ENCODE measurements at places on chromosomes 11 and 22.

DNA sequence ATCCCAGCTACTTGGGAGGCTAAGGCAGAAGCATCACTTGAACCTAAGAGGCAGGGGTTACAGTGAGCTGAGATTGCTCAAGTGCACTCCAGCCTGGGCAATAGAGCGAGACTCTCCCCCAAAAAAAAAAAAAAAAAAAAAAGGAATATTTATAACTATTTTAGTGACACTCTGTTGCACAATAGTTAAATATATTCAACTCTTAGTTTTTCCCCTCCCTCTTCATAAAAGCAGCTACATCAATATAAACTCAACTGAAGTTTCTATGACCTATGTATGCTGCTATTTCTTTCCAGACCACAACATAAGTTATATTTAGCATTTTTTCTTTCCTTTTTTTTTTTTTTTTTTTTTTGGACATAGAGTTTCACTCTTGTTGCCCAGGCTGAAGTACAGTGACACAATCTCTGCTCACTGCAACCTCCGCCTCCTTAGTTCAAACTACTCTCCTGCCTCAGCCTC lies 19.2 kb downstream of the CELF1 start:
- DNase-seq, result no peak

- DNase-seq, result no peak
Observed at GRCh38 chr22:32546496-32546895, 71.9 kb downstream of the FBXO7 start.

DNA sequence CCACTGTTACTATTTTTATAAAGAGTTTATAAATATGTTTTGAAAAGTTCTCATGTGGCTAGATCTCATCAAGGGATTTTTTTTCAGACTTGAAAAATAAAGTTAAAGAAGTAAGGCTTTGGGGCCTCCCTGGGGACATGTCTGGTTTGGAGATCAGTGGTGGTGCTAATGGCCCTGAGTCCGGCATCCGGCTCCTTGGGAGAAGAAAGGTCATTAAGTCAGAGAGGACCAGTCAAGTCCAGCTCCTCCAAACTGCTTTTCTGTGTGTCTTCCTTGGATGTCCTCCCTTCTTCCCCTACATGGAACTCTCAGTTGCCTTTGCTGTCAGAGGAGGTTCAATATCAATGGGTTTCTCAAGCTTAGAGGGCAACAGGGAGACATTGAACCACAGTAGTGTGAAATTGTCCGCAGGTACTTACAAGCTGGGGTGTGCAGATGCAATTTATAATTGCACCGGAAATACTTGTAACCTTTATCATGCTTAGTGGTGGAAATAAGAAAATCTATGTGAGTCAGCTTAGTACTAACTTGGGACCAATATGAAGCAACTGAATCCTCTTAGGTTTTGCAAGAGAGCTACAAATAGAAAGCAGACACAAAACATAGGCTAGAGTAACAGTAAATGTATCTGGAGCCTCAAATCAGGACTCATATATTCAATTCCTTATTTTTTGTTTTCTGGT lies 144.3 kb downstream of the TEAD1 start:
- no peak for DNase-seq

GRCh38 chr11:28274216-28274615 lies 166.0 kb downstream of the METTL15 start:
- DNase-seq, result no peak

DNA sequence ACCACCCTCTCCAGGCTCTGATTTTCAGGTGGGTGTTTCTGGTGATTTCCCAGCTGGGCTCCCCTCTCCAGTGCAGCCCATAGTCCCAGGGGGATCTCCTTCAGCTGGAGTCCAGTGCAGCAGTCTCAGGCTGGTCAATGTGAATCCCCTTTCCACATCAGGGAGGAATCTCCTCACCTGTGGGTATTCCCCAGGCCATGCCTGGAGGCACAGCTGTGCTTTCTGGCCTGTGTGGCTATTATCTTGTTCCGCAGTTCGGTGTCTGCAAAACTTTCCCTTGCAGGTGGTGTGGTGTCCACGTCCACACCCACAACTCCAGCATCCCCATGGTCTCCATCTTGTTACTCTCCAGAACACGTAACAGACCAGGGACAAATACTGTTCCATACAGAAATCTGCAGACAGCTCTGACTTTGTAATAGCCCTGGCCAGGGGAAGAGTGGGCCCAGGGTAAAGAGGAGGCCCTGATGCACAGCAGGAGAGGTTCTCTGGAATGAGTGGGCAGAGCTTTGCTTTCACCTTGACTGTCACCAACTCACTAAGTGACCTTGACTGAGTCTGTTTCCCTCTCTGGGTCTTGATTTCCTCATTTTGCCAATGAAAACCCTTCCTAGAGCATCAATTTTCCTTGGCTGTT lies 183.2 kb downstream of the CSNK2A3 start:
- no peak for DNase-seq

GRCh38 chr22:19691721-19692341 lies 22.5 kb upstream of the SEPTIN5 start:
- no peak for DNase-seq

DNA sequence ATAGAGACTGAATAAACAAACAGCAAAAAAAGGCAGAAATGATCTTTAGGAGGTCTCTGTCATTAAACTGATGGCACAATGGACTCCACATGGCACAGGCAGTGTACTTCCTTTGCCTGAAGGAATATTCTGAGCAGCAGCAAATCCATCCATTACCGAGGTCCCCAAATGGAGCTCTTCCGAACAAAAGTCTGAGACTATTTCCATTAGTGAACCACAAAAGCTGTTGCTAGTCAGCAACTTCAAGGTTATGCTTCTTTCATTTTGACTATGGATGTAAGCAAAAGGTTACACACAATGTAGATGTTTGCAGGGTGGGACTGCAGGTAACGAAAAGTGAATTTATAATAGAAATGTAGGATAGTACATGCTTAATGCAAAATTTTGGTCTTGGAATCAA lies 14.5 kb downstream of the NARS2 start:
- no peak for DNase-seq

GRCh38 chr11:15189641-15190365 lies 75.1 kb downstream of the INSC start:
- DNase-seq, result no peak

GRCh38 chr22:31829505-31829904 lies 75.7 kb downstream of the DEPDC5 start:
- DNase-seq, result peak; percentile 33

DNA sequence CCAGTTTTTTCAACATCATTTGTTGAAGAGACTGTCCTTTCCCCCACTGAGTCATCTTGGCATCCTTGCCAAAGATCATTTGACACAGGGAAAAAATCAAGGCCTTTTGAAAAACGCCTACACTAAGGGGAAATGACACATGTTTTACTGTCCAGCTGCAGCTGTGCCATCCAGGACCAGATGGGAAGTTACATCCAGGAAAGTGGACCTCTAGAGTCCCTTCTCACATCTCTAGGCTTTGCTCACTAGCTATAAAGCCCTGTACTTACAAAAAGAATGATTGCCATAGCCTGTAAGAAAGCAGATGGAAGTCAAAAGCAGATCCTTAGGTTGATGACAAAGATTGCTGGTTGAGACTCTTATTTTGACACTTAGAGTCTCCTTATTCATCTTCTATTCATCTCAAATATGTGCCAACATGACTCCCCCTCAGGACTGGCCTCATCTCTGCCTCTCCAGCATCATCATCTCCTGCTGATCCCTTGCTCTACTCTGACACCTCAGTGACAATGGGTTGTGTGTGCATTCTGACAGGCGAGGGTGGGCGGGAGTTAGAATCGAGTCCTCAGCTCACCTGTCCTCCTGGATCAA lies 22.8 kb downstream of the OSBP2 start:
- DNase-seq, result no peak

DNA sequence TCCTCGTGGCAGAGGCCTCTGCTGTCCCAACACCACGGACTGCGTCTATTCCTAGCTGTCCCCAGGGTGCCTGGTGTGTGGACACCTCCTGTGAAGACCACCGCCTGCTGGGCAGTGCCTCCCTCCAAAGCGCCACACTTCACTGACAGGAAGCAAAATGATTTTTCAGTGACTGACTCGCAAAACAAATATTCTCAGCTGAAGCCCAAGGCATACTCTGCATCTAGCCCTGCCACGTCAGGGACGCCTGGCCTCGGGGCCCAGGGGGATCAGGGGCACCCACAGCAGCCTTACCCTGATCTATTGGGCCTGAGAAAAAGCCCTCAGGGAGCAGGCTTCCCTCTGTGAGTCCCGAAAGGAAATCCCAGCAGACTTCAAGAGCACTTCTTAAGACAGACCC lies 2.2 kb downstream of the BRD1 start:
- DNase-seq, result no peak

DNA sequence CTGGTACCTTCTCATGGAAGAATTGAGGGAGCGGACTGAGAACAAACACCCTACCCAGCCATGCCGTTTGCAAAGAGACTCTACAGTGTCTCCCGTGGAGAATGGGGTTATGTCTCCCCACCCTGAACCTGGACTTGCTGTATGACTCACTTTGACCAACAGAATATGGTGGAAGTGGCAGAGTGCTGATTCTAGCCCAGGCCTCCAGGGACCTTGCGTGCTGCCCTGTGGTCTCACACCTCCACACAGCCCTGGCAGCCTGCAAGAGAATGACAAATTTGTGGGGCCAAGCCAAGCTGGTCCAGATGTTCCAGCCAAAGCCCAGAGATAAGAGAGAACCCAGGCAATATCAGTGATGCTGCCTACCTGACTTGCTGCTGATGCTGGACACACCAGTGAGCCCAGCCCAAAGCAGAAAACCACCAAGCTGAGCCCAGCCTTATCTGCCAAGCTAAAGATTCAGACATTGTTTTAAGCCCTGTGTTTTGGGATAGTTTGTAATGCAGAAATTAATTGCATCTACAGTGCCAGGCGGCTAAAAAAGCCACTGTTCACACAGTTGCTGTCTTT lies 8.1 kb upstream of the LINC01488 start:
- no peak for DNase-seq

- no peak for DNase-seq
Observed at GRCh38 chr22:47209547-47210023, 447.1 kb downstream of the TBC1D22A start.

DNA sequence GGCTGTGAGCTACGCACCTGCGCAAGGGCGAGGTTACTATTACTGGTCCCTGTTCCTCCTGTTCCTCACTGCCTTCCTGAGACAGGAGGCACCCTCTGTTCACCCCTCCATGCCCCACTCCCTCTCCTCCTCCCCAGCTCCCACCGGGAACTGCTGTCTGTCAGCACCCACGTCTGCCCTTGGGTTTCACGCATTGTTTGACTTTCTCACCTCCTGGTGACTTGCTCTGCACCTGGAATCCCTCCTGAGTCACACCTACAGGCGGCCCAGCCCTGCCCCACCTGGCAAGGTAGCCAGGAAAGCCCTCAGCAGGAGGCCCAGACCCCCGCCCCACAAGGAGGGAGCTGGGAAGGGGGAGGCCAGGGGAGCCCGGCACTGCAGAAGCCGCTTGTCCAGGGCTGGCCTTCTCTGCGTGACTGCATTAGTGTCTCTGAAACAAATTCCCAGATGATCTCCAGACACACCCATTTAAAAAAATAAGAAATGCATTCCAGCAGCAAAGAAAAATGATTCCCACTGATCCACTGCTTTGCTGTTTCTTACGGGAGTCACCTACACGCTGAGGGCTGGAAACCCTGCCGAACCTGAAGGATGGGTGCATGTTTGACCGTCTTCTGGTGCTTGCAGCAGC lies 86.4 kb downstream of the CELSR1 start:
- no peak for DNase-seq

DNA sequence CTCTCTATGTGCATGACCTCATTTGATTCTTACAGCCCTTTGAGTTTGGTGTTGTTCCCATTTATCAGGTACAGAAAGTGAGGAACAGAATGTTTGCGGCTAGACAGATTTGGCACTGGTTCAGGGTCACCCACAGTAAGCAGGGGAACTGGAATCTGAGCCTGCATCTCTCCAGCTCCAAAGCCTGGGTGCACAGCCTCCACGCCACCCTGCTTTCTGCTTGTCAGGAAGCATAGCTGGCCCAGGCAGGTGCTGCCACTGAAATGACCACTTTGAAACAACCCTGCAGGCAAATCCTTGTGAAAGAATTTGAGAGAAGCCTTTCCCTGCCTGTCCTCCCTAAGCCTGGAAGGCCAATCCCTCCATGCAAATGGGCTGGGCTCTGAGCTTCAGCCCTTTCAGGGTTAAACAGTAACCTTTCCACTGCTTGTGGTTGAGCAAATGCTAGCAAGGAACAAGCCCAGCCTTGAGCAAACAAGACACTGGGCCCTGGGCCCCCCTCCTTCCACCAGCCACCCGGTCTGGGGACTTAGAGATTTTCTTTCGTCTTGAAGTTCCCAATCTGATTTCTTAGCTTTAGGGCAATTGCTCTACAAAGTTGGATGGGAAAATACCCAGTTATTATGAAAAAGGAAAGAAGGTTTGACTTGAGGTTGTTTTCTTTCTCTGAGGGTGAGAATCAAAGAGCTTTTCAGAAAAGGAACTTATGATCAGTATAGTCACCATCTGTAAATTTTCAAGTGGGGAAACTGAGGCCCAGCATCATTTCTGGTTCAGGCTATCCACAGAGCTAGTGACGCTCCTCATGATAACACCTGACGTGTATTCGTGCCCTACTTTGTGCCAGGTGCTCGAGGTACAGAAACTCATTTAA lies 19.4 kb downstream of the EHF start:
- DNase-seq, result no peak

DNA sequence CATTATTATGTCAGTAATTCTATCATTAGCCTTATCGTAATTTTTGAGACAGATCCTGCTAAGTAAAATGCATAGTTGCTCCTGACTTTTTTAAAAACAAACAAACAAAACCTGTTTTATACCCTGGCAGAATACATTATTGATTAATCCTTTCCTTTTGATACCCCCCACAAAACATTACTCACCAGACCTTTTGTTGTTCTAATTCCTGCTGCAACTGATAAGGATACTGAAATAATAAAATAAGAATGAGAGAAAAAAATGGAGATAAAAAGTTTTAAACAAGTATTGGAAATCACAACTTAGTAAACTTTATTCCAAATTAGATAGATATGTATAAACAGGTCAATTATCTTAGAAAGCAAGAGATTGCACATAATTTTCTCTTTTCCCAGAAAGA lies 28.6 kb downstream of the MS4A4E start:
- no peak for DNase-seq

DNA sequence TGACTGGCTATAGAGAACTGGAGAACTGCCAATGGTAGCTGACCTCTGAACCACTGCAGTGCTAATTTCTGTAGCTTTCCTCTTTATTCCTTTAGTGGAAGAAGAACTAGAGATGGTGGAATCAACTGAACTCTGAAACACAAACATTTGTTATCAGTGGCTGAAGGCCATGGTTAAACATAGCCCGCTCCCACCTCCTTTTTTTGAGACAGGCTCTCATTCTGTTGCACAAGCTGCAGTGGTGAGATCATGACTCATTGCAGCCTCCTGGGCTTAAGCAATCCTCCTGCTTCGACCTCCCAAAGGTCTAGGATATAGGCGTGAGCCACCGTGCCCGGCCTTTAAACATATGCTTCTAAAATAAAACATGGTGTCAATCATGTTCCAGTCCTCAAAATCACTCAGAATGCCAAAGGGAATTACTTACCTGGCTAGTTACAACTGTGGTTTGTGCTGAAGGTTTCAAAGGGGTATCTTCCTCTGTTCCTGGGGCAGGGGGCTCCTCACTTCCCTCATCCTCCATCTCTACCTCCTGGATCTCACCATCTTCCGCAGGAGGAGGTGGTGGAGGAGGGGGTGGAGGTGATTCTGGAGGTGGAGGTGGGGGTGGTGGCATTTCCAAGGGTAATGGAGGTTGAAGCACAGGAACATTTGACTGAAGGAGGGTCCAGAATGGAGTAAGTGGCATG lies 9.0 kb upstream of the AGBL2 start:
- no peak for DNase-seq

Measured in T-helper 2 cell (primary cell).